Stimulated activated CD4-positive, alpha-beta T cell treated with anti-CD3 and anti-CD28 coated beads, TNF-alpha, amount 100 ng/mL, for 1 hour (primary cell): ENCODE measurements at places on chromosomes 11 and 22.

DNA sequence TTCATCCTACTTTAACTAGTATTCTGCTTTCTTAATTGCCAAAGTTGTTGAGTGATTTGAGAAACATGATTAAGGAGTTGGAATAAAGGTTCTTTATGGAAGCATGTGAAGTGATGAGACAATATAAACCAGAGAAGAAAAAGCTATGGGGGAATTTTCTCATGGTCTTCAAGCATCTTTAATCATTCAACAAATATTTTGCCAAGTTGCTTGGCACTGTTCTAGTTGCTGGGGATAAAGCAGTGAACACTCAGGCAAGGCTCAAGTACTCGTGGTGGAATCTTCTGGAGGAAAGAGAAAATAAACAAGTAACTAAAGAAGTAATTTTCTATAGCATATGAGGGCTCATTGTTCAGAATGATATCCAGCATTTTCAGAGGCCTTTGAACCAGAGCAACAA is 9.2 kb upstream of the PIWIL4 start:
- no peak for DNase-seq

GRCh38 chr11:2149864-2150847 is 10.9 kb downstream of the INS start:
- no peak for DNase-seq

DNA sequence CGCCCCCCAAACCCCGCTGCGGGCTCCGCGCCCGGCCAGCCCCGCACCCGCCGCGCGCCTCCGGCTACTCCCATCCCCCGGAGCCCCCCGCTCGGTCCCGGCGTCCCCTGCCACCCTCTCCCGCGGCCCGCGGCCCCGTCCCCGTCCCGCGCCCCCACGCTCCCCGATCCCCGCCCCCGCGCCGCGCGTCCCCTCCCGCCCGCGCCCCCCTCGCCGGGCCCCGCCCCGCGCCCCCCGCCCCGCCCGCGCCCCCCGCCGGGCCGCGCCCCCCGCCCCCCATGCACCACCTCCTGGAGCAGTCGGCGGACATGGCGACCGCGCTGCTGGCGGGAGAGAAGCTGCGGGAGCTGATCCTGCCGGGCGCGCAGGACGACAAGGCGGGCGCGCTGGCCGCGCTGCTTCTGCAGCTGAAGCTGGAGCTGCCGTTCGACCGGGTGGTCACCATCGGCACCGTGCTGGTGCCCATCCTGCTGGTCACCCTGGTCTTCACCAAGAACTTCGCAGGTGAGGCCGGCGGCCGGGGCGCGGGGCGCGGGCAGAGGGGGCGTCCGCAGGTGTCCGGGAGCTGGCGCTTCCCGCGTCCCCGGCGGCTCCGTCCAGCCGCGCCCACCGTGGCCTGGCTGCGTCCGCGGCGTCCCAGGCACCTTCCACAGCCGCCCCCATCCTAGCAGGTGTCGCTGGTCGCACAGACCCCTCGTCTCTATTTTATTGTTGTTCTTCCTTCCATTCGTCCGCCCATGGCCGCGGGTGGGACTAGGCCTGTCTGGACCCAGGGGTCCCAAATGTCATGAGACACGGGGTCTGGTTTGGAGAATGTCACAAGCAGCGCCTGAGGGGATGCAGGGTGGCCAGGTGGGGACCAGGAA is at the start of gene PANX2:
PANX2 (plus strand) TSS at position 279 of the 866 bp plus-strand sequence; CDS start at position 279, 0 bp downstream.
- DNase-seq, result no peak

DNA sequence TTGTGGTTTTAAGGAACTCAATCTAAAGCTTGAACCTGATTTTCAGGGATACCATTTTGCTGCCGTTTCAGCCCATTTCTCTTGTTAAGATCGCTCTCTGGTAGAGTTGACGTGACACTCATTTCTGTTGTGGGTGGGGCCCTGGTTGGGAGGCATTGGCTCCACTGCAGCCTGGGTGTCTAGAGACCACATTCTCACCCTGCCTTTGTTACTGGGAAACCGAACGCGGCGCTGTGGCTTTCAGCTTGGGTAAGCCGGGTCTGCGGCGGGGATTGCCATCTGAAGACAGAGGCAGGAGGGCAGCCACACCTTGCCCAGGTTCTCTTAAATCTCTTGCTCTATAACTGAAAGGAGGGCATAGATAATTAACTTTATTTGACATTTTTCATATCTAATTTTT is 3.2 kb downstream of the EHF start:
- DNase-seq, result no peak

- DNase-seq, result no peak
These were observed 10.9 kb upstream of the GAL start for GRCh38 chr11:68673306-68673945.

GRCh38 chr22:44783581-44783980 is 31.2 kb downstream of the ARHGAP8 start:
- no peak for DNase-seq

DNA sequence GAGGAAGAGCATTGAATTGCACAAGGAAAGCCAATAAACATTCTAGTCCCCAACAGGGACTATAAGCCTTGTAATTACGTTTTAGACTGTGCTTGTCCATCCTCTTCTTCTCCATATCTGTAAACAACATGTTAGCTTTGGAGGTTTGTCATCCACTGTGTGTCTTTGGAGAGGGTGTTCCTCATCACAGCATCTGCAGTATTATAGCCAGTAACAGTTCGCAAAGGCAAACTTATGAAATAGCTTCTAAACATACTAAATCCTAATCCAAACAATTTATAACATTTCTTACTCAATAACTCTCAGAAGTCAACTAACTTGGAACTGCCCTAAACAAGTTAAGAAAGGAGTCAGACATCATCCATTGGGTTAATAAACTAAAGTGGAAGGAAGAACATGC is 10.3 kb upstream of the BDNF start:
- DNase-seq, result no peak

- no peak for DNase-seq
These were observed 36.0 kb downstream of the PHLDB1 start for GRCh38 chr11:118643142-118643994.

GRCh38 chr11:78564490-78565467 is 9.9 kb downstream of the NARS2 start:
- no peak for DNase-seq

GRCh38 chr11:69216647-69217051 is 60.9 kb downstream of the SMIM38 start:
- DNase-seq, result no peak
